Epithelial cell of proximal tubule (primary cell): ENCODE measurements at places on chromosomes 2 and 18. TPM values are rescaled to one million over a fixed set of nuclear protein-coding genes. Genes with fewer than 3 reads are reported as not detected.

DNA sequence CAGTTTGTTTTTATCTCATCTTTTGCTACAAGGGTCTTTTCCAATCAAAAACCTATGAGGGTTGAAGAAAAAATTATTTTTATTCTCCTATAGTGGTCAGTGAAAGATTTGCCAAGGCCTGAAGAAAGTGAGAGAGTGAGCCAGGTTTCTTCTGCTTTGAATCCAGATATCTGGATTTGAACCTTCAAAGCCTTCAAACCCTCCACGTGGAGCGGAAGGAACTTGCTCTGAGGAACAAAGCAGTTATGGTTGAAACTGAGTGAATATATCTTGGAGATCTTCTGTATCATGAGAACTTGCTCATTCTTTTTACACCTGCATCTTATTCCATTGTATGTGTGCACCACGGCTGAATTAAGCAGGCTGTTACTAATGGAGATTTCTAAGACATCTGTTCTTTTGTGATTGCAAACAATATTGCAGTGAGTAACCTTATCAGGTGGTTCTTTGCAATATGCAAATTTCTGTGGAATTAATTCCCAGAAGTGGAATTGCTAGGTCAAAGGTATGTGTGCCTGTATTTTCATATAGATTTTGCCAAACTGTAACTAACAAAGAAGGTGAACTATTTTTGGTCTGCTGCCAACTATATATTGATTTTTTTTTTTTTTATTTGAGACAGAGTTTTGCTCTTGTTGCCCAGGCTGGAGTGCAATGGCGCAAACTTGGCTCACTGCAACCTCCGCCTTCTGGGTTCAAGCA is 147.9 kb downstream of the B3GNT2 start:
- DNase-seq, result peak; percentile 42

- DNase-seq, result no peak
Observed at GRCh38 chr18:75005626-75006025, 203.3 kb downstream of the PTGR3 start.

DNA sequence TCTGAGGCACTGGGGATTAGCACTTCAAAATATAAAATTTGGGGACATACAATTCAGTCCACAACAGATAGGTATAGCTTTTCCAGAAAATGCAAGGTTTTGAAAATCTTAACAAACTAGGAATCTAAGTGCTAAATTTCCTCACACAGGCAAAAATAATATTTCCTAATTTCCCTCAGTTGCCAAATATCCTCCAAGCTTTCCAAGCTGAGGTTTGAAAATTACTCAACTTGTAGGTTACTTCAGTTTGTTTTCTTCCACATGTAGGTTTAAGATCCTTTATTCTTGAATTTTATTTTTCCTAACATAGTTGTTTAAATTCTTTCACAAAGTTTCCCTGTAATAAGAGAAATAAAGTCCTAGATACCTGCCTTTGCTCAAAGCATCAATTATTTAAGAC is 192.9 kb upstream of the NRXN1 start:
- DNase-seq, result no peak

DNA sequence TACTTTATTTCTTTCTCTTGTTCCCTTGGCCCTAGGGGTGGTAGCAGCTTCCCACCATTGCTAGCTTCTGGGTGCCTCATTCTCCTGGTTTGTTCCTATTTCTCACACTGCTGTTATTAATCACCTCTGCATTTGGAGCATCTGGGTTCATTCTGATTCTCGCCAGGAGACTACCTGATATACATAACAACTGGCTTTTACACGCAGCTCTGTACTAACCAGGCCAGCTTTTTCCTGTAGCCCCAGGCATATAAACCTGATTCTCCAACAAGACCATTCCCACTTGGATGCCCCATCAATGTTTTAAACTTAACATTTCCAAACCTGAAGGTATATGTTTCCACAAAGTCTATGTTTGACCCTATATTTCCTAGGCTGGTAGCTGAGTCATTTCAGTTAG is 403.9 kb upstream of the DCC start:
- DNase-seq, result no peak

- no peak for DNase-seq
Observed at GRCh38 chr2:217929757-217930707, 72.8 kb downstream of the TNS1 start.

DCC gene
- total RNA-seq, result not detected in 2 replicates

SETBP1 gene
- total RNA-seq, result 0.65 and 2.4 TPM in 2 replicates

INPP5D gene
- 0.80 and 1.8 TPM in 2 replicates for total RNA-seq
